ENCODE measurements at places on chromosomes 2 and 18.

GRCh38 chr2:73333564-73333963 lies 40.2 kb upstream of the EGR4 start:
- DNase-seq = no peak

DNA sequence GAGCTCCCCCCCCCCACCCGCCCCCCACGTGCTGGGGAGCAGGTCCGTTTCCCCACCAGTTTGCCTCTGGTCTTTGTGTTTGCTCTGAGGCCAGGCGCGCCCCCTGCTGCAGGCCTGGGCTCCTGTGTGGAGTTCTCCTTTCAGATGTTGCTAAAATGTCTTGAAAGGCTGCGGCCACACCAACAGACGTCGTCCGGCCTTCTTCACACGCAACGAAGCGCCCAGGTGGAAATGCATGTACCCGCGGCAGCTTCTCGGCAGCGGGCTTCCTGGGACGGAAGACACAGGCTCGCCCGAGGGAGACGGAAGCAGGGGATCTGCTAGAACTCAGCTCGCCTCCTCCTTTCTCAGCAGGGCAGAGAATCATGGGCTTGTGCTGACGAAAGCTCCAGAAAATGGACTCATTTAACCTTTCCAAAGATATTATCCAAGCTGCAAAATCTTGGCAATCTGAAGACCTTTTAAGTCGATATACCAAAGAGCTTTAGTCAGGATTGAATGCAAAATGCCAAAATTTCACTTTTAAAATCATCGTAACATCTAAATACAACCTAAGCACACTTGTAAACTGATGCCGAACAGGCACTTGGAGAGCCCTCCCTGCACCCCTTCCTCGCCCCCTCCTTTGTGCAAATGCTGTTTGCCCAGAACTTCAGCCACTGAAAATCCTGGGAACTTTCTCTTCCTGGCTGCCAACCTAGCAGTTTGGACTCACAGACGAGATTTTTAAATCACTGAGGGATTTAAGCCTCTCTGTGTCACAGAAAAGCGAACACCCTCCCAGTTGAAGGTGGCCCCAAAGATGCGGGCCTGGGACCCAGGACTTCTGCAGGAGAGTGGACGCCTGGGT lies 125.5 kb upstream of the ZNF516 start:
- peak; percentile 71 for DNase-seq

- DNase-seq = no peak
Observed at GRCh38 chr2:108621087-108621559, 86.9 kb downstream of the LIMS1 start.

- no peak for DNase-seq
Observed at GRCh38 chr2:186772579-186772978, 76.4 kb downstream of the ZSWIM2 start.

- DNase-seq = no peak
Observed at GRCh38 chr2:11069566-11070185, 85.6 kb upstream of the SLC66A3 start.

Data from NCI-H524 (cell line).